Central memory CD8-positive, alpha-beta T cell (primary cell): ENCODE measurements at places on chromosomes 7 and 10.

DNA sequence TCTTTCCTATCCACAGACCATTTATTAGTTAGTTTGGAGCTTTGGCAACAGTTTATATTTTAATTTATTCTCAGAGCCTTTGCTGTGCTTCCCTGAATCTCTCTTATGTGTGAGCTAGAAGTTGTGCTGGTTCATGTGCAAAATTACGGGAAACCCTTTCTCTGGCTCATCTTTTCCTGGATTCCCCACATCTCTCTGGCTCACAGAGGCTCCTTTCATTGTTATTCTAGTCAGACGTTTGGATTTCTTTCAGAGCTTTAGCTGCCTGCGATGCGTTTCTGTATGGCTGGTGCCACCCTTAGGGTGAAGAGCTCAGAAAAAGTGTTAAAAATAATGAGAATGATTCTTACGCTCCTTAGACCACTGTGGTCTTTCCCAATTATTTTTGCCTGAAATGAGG is 53.3 kb downstream of the TPST1 start:
- DNase-seq = no peak

GRCh38 chr7:100676501-100677306 is 3.2 kb downstream of the GNB2 start:
- DNase-seq = no peak

GRCh38 chr7:138029941-138030340 is 28.1 kb upstream of the CREB3L2 start:
- no peak for DNase-seq

- DNase-seq = no peak
Observed at GRCh38 chr7:44279286-44279685, 46.1 kb downstream of the CAMK2B start.

DNA sequence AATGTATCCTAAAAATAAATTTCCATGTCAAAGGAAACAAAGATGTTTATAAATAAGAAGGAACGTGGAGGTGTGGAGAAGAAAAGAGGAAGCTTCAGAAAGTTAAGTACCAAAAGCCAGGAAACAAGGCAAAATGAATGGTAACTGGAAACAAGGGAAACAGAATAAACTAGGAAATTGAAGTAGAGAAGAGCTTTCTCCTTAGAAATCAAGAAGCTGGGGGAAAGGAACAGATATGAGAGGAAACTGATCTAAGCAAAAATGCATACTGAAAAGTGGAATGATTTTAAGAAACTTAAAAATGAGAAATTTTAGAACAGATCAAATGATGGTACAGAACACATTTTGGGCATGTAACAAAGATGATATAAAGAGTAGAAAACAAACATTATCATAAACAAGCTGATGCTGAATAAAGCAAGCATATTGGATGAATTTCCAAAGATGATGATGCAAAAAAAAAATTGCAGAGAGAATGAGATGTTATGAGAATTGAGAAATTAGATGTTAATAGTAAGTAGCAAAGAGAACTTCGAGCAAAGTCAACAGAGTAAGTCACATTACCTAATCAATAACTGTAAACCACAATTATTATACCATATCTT is 1.9 kb downstream of the BRAF start:
- DNase-seq = no peak

DNA sequence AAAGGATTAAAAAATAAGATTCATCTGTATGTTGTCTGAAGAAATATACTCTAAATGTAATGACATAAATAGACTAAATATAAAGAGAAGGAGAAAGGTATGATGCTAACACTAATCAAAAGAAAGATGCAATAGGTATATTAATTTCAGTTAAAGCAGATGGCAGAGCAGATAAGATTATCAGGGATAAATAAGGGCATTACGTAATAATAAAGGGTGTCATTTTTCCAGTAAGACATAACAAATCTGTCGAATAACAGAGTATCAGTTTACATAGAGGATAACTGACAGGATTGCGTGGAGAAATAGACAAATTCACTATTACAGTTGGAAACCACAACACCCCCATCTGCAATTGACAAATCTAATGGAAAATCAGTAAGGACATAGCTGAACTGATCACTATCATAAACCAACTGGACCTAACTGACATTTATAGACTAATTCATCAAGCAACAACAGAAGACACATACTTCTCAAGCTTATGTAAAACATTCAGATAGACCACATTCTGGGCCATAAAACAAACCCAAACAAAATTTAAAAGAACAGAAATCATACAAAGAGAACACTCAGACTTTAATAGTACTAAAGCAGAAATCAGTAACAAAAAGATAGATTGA is 384.1 kb upstream of the COBL start:
- DNase-seq = no peak

GRCh38 chr7:39451901-39452300 is 114.3 kb upstream of the YAE1 start:
- DNase-seq = no peak

DNA sequence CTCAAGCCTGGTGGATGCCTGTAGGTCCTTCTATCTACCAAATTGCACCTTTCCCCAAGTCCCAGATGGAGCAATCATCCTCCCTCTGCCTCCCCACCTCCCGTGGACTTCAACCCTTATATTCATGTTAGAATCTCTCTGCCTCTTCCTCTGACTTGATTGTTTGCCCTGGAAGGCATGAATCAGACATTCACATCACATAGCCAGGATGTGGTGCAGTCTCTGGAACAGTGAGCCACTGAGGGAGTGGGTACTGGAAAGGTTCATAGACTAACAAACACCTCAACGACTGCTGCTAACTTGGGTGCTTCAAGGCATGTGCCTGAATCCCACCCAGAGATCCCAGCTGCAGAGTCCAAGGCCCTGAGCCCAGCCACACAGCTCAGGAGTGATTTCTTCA is 494.0 kb downstream of the TNS3 start:
- no peak for DNase-seq

GRCh38 chr10:99769706-99770105 is 12.7 kb upstream of the ABCC2 start:
- no peak for DNase-seq

DNA sequence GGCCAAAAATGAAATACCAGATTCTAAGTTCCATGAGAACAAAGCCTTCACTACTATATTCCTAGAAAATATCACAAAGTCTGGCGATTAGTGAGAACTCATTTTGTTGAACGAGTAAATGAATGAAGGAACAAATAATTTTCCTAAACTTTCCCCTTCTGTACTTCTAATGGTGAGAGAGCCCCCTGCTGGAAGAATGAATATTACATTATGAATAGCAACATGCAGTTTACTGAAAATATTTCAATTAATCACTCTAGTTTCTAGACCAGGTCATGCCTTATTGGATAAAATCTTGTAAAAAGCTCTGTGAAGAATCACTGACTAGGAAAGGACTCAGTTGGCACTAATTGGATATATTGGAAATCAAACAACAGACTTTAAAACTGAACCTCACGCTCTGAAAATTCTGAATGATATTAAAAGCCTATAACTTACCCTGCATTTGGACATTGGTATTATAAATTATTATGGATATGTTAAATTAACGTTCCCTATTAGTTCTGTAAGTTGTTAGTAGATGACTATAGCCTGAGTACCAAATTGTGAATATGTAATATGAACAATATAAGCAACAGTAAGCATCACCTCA is 32.4 kb upstream of the MTPN start:
- no peak for DNase-seq

DNA sequence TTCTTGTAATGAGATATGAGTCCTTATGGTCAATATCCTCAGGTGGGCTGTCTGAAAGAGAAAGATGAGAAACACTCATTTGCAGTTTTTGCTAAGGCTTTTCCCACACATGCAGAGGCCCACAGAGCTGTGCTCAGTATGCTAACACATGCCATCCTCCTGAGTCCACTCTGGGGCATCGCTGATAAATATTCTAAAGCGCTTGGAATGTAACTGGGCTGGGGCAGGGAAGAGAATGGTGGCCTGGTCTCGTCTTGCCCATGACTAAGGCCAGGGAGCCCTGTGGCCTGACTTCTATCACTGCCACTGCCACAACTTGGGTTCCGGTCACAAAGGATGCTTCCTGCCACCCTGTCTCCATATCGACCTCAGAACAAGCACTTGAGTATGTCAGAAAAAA is 199.7 kb upstream of the FRMD4A start:
- DNase-seq = no peak

- no peak for DNase-seq
Observed at GRCh38 chr10:110576220-110576619, 8.7 kb downstream of the SMC3 start.

GRCh38 chr7:107165341-107165740 is 3.5 kb upstream of the HBP1 start:
- DNase-seq = no peak

GRCh38 chr7:51139796-51140195 is 176.8 kb downstream of the COBL start:
- no peak for DNase-seq

- no peak for DNase-seq
Observed at GRCh38 chr7:145875267-145875666, 241.3 kb upstream of the CNTNAP2 start.

- DNase-seq = no peak
Observed at GRCh38 chr10:27330074-27330473, 89.5 kb upstream of the ACBD5 start.

- no peak for DNase-seq
Observed at GRCh38 chr10:110192552-110192951, 14.9 kb upstream of the MXI1 start.

DNA sequence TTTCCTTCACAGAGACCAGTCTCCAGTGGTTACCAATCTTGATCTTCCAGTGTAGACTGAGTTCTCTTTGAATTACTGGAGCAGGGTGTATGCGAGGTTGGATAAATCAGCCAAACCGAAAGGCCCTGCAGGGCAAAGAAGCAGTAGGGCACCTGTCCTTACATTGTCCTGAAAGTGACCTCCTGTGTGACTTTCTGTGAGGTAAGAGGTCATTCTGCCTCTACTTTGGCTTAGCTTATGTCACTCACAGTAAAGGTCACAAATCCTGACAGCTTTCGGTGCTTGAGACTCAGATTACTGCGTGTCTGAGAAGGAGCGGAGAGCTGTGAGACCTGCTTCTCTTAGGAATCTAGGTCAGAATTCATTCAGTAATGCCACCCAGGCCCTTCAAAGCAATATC is 252.7 kb upstream of the ETV1 start:
- no peak for DNase-seq

GRCh38 chr10:113019692-113020474 is 69.8 kb downstream of the TCF7L2 start:
- no peak for DNase-seq

DNA sequence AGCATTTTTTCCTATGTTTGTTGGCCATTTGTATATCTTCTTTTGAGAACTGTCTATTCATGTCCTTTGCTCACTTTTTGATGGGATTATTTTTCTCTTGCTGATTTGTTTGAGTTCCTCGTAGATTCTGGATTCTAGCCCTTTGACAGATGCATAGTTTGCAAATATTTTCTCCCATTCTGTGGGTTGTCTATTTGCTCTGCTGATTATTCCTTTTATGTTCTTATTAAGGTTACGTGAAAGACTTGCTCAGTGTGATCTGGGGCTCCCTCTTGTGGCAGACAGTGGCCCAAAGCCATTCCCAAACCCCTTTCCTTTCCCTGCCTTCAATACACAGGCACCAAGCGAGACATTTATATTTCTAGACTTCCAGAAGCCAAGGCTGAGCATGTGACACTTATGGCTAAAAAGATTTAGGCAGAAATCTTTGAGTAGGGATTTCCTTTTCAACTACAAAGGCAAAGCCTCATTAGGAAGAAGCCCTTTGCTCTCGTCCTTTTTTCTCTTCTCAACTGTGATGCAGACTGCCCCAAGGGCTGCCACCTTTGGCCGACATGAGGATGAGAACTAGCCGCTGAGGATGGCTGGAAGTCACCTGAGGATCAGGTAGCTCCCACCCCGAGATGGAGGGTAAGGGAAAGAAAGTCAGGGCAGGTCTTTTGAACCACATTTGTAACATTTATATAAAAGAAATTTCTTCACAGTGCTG is 23.6 kb downstream of the ST8SIA6 start:
- DNase-seq = no peak

DNA sequence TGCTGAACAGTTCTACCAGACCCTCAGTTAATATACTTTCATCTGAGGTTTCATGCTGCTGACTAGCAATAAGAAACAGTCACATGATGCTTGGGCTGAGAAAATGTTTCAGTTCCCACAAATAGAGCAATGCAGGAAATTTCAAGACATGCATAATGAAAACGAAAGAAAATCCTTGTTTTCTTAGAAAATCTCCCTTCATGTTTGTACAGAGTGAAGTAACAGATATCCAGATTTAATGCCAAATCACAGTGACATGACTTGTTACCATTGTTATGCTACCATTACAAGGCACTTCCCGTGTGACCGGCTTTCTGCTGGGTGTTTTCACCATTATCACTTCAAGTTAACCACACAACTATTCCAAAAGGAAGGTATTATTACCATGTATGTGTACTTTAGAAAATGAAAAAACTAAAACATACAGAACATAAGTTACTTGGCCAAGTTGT is 121.7 kb downstream of the DOCK4 start:
- DNase-seq = no peak
